NCI-H1092 (cell line): ENCODE measurements at places on chromosomes 7 and 10.

GRCh38 chr10:93552780-93553179 is 13.7 kb upstream of the FFAR4 start:
- no peak for DNase-seq

GRCh38 chr7:26368542-26368941 is 76.9 kb downstream of the SNX10 start:
- DNase-seq: no peak

GRCh38 chr7:130152493-130153210 is 52.6 kb downstream of the TMEM209 start:
- no peak for DNase-seq

DNA sequence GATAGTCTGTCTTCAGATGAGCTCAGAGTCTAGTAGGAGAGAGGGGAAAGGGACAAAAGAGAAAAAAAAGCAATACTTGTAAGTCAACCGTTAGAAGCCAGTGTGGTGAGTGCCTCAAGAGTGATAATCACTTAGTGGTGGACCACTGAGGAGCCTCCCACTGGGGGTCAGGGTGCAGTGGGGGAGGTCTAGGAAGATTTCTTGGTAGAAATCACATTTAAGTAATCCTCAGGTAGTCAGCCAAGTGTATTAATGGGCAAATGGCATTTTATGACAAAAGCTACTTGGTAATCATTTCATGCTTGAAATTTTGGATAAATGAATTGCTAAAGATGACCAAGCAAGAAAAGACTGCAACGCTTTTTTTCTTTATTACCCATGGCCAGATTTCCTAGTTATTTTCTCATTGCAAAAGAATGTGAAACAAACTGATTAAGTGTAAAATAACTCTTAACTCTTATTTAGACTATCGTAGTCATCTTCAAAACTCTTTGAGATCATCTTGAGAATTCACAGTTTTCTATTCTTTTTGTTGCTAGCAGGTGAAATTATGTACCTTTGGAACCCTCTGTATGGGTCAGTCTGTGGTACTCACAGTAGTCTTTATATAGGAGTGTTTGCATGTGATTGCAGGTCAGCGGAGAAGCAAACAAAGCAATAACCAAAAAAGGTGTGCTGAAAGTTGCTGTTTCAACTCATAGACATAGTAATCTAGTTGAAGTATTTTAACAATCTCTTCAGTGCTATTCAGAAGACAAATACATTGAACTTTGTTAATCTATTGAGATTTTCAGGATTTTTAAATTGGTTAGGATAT is 63.9 kb downstream of the PPP1R9A start:
- no peak for DNase-seq

GRCh38 chr10:26031300-26031699 is 97.3 kb downstream of the MYO3A start:
- no peak for DNase-seq

GRCh38 chr10:94016727-94017714 is 23.3 kb downstream of the PLCE1 start:
- no peak for DNase-seq

DNA sequence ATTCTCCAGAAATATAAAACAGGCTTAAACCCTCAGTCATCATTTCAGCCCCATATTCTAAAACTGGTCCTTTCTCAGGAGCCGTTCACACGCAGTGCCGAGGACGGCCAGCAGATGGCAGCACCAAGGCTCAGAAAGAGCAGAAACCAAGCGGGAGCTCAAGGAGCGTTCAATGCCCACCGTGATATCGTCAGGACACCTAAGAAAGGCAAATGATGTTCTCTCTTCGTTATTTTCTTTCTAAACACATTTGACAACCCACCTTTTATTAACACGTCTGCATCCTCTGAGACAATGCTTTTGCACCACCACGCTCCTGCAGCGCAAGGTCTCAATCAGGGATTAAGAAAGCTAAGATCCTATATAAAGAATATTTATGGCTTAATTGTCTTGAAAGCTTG is 45.7 kb upstream of the RBM33 start:
- DNase-seq: peak; percentile 82

GRCh38 chr10:114629824-114630730 is 28.0 kb downstream of the ABLIM1 start:
- no peak for DNase-seq

- DNase-seq: no peak
Observed at GRCh38 chr7:42617806-42618457, 293.9 kb downstream of the C7orf25 start.

DNA sequence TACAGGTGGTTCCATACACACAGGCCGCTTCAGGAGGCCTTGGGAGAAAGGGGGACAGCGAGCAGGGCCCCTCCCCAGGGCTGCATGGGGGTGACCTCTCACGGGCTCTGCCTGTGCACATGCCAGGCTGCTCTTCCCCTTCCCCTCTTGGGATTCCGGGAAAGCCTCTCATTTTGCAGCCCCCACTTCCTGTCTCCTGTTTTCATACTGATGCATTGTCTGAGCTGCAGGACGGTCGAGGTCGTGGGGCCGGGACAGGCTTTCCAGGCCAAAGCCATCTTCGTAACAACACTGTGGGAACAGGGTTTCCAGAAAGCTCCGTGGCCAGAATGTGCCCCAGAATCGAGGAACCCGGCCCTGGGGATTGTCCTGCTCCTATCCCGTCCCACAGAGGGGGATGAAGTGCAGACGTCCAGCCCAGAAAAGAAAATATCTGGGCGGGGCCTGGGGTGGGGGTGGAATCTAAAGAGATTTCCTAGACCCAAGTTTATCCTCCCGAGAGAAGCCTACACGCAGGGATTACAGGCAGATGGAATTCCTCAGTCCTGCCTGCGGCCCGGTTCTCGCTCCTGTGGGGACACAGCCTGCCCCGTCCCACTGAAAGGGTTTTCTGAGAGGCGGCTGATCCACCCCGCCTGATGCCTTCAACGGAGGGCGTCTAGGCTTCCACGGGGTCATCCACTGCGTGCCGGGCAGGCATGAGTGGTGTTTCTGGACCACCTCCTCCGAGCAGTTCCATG is 29.5 kb upstream of the DNAAF5 start:
- no peak for DNase-seq

DNA sequence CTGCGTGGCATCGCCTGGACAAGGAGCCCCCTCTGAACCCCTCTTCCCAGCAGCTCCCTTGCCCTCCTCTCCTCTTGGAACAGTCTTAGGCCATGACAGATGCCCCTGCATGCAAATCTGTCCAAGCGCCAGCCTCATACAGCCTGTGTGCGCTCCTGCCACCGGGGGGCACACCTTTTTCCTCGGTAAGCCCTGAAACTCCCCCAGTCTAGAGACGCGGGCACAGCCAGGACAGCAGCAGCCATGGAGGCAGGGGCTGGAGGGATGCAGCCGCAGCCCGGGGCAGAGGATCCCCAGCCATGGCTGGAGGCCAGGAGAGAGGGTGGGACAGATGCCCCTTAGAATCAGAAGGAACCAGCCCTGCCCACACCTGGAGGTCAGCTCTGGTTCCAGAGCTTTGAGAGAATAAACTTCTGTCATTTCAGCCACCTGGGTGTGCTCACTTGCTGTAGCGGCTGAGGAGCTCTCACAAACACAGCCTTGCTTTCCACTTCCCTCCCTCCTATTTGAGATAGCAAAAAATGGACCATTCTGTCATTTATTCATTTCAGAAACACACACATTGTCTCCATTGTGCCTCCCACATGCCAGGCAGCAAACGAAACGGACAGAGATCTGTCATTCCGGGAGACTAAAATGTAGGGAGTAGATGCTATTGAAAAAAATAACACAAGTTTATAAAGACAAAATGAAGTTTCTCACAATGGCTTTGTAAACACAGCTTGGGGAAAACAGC is 241.5 kb downstream of the WDR37 start:
- DNase-seq: no peak

DNA sequence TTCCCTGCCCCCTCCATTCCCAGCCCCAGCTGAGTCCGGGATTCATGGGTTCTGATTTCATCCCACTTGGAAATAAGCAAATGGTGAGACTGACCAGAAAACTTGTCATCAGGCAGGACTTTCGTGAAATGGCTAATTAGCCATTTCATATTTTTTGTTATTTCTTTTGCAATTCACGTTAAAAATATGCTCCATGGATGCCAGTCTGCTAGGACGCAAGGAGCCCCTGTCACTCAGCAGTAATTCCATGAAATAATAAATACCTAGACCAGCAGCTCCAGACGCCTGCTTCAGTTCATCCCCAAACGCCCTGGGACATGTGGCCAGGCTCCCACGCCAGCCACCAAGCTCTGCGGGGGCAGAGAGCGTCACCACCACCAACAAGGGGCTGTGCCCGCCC is 111.0 kb downstream of the TRIL start:
- no peak for DNase-seq

- DNase-seq: no peak
Observed at GRCh38 chr7:41130086-41130485, 572.8 kb downstream of the INHBA start.

- no peak for DNase-seq
Observed at GRCh38 chr10:117365612-117366011, 9.6 kb downstream of the PDZD8 start.

GRCh38 chr10:118737603-118738302 is 17.0 kb downstream of the CACUL1 start:
- no peak for DNase-seq

GRCh38 chr7:128304212-128304611 is 39.5 kb downstream of the RBM28 start:
- no peak for DNase-seq

GRCh38 chr7:44534501-44534900 is 6.6 kb downstream of the NPC1L1 start:
- DNase-seq: peak; percentile 8

DNA sequence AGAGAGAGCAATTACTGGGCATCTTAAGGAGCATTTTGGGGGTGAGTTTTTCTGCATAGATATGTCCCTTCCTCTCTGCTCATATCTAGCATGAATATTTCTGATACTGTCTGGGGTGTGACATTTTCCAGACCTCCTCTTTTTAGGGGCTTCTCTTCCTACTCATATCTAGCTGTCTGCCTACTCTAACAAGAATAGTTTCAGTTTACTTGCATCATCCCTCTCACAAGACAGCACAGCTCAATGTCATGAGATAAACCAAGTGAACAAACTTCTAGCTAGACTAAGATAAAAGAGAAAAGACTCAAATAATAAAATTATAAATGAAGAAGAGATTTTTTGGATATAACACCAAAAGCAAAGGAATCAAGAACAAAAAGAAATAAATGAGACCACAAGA is 419.5 kb upstream of the SORCS1 start:
- DNase-seq: no peak

GRCh38 chr7:128437426-128438332 is 18.0 kb upstream of the HILPDA start:
- no peak for DNase-seq

- peak; percentile 18 for DNase-seq
Observed at GRCh38 chr7:138980563-138981291, 462 bp downstream of the KIAA1549 start.

DNA sequence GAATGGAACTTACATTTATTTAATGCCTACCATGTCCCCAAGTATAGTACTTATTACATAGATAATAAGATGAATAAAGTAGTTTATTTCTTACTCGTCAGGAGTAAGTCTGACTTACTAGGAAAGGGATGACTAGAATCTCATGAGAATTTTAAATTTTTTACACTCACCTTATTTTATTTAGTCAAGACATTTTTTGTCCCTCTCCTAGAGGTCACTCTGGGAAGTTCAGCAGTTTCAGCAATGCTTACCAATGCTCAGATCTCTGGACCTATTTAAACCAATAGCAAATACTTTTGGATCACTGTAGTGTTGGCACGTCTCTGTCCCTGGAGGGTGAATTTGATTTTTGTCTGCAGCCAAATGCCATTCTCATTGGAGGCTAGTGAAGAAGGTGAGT is 10.7 kb upstream of the ACTA2 start:
- no peak for DNase-seq

DNA sequence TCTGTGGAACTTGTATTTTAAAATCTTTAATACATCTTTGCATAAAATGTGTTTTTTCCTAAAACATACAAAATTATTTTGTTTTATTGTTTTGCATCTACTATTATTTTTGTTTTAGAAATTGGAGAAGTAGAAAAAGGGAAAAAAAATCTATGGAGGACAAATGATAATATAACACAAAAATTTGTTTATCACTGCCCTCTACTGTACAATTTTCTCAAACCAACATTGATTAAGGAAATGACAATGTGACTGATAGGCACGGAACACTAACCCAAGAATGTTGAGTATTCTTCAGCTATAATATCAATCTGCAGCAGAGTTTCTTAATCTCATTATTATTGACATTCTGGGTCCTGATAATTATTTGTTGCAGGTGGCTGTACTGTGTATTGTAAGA is 9.5 kb upstream of the ING3 start:
- DNase-seq: no peak

GRCh38 chr10:38605153-38605661 is 511.1 kb downstream of the ZNF37A start:
- DNase-seq: no peak

DNA sequence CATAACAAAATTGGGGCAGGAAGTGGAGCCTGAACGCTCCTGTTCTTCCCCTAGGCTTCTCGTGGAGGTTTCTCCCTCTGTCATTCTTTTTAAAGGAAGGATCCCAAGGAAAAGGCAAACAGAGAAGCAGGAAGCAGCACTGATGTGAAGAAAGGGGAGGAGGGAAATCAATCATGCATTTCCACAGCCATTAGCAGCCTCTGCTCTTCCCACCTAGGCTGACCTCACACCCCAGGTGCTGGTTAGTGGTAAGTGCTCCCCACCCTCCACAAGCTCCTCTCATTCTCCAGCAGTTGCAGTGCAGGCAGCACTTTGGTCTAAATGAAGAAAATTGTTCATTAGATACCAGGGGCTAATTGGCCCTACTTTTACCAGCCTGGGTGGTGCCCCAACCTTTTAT is 2.6 kb downstream of the CRHR2 start:
- DNase-seq: no peak

DNA sequence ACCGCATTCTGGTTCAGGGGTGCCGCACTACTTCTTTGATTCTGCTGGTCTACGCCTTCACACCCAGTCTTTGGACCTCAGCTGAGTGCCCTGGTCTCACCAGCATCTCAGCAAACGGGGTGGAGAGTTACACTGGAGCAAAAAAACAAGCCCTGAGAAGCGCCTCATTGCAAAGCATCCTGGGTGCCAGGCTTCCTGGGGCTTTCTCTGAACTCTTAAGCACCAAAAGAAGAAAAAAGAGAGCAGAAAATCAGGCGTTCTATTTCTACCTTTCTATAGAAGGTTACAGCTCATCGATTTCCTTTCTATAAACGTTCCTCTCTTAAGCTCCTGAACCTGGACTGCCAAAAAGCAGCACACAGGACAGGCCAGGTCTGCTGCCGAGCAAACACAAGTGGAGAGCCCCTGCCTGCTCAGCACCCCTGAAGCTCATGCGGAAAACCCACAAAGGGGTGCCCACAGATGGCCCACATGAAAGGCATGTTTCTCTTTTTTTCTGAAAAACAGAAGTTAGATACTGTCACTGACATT is 217.9 kb downstream of the SFMBT2 start:
- no peak for DNase-seq

DNA sequence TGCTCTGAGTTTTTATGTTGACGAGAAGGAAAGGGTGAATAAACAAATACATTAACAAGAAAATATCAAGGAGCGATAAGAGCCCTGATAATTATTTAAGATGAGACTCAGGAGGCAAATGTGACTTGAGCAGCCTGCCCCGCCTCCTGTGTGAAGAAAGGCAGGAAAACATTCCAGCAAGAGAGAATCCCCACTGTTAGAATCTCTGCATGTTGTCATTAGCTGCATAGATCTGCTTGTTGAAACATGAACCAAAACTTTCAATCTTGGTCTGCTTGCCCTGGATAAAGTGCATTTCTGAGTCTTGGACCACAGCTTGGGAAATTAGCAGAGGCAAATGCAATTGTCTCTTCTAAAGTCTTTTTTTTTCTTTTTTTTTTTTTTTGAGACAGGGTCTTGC is 120.0 kb downstream of the DPP6 start:
- no peak for DNase-seq
